ENCODE measurements at places on chromosomes 3 and 15.

DNA sequence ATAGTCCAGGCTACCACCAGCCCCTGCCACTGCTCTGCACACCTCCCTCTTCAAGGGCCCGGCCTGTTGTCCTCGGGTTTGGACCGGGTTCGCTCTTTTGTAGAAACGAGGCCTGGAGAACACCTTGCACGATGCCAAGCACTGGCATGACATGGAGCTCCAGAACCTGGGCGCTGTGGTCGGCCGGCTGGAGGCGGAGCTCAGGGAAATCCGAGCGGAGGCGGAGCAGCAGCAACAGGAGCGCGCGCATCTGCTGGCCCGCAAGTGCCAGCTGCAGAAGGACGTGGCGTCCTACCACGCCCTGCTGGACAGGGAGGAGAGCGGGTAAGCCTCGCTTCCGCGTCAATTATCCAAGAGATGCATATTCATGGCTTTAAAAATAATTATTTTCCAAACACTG lies 72.4 kb downstream of the BFSP2 start:
- DNase-seq, result no peak

GRCh38 chr15:34456658-34457057 lies 19.1 kb upstream of the GOLGA8A start:
- no peak for DNase-seq

DNA sequence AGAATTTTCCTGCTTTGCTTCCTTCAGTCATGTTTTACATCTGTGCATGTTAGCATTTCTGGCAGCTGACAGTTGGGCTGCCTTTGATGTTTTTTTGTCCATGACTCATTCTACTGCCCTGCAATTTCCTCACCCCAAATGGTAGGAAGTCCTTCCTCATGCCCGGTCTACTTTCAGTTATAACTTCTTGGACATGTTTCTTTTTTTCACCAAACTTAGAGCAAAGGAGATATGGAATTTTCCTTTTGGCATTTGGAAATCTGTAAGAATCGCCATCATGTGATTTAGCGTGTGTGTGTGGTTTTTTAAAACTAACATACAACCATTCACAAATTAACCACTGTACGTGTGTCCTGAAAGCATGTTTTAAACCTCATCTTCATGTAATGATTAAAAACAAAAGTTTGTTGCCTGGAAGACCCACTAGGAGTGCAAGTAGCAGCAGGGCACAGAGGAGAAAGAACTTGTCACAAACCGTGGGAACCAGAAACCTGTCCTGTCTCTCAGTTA lies 430.7 kb upstream of the CFAP20DC start:
- DNase-seq, result no peak

DNA sequence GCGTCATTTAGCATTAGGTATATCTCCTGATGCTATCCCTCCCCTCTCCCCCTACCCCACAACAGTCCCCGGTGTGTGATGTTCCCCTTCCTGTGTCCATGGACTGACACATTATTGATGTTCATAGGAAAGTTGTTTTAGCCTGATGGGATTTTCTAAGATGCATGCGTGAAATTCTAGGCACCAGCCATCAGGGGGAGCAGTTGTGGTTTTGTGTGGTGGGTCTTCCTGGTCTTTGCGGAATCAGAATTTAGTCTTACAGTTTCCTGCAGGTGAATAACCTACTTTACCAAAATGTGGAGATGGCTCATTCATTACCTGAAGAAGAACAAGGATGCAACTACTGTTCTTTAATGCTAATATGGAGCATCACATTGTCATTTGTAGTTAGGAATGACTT lies 455.0 kb upstream of the THBS1 start:
- no peak for DNase-seq

DNA sequence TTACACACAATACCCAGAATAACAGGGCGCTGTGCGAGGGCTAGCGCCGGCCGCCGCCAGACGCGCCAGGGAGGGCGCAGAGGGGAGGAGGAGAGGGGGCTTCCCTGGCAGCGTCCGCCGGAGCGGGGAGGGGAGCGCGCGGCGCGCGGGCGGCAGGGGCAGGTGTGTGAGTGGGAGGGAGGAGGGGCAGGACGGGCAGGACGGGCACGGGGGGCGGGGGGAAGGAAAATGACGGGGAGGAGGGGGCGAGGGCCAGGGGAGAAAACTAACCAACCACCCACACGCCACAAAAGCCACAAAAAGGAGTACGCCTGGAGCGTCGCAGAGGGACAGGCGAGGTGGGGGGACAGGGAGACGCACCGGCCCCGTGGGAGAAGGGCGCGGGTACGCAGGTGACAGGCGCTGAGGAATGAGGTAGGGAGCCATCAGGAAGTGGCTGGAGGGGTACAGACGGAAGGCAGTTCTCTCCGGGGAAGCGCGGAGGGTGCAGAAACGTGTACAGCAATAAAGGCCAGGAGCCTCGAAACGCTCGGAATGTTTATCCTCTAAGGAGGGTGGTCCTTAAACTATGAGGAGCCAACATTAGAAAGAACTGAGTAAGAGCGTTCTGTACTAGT lies 610 bp upstream of the SATB1 start:
- peak; percentile 81 for DNase-seq

DNA sequence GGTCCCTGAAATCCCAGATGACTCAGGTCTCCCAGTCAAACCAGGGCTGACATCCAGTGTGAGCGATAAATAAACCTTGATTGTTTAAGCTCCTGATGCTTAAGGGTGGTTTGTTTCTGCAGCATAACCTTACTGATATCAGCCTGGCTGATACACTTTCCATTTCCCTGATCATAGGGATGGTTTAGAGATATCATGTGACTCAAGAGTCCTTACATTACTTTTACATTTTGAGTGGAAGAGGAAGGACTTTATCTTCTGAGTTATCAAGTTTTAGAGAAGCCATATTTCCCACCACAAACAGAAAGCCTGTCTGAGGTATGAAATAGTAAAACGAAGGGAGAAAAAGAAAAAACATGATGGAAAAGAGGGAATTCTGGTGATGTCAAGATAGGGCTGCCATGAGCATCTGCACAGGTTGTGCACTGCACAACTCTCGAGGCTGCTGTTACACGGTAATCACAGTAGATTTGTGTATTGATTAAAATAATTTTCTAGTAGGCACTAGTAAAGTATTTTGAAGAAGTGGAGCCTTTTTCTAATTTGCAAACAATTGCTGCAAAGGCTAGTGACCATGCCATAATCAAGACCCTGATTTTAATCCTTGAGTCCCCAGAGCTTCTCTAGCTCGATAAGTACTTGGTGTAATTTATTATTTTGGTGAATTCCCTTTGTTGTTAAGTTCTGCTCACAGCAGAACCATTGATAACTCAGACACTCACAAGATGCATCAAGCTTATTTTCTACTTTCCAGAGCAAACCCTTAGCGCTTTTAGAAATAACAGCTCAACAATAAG lies 34.1 kb upstream of the FBLN2 start:
- no peak for DNase-seq

DNA sequence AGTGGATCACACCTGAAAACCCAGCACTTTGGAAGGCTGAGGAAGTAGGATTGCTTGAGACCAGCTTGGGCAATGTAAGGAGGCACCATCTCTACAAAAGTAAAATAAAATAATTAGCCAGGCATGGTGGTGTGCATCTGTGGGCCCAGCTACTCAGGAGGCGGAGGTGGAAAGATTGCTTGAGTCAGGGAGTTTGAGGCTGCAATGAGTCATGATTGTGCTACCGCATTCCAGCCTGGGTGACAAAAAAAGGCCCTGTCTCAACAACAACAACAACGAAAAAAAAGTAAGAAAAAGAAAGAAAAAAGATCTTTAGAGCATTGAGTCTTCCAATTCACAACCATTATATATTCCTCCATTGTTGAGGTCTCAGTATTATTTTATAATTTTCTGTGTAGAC lies 192.4 kb upstream of the DPH6 start:
- DNase-seq, result no peak

DNA sequence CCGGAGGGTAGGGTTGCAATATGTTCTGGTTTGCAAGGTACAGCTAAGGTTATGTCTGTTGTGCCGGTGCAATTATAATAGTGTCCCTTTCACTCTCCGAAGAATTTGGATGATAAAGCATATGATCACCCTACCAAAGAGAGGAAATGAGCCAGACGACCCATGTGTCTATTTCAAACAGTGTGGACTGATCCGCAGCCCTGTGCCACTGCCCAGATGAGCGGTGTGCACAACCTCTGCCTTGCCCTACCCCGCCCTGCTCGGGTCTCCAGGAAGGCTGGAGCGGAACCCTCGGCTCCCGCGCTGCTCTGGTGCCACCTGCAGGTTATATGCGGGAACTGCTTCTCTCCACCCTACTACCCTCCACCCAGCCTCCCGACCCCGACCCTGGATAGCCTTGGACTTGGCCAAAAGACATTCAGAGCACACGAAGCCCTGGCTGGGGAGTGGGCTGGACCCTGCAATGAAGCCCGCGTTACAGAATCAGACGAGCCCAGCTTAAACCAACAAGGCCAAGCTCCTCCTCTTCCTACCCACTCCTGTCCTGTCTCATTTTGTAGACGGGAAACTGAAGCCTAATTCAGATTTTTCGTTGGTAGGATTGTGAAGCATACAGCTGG lies 68.4 kb upstream of the CHRNB4 start:
- peak; percentile 79 for DNase-seq

- no peak for DNase-seq
Measured at GRCh38 chr15:66503780-66504562, 684 bp downstream of the RPL4 start.

DNA sequence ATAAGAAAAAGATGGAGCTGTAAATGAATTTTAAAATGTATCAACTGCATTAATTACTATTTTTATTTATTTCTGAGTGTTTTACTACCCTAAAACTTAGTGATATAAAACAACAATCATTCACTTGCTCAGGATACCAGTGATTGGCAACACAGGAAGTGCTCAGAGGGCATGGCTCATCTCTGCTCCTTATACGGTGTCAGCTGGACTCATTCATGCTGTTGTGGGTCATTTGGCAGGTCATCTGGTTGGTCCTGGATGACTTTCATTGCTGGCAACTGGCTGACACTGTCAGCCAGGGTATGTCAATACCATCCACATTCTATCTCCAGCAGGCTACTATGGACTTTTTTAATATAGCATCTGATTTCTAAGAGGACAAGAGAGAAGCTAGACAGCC lies 689.6 kb upstream of the NECTIN3 start:
- DNase-seq, result no peak

- DNase-seq, result no peak
Measured at GRCh38 chr3:130473416-130473815, 43.6 kb upstream of the COL6A6 start.

- no peak for DNase-seq
Measured at GRCh38 chr3:55541016-55541415, 53.9 kb upstream of the WNT5A start.

- DNase-seq, result no peak
Measured at GRCh38 chr3:108092501-108092900, 1.7 kb upstream of the CD47 start.

DNA sequence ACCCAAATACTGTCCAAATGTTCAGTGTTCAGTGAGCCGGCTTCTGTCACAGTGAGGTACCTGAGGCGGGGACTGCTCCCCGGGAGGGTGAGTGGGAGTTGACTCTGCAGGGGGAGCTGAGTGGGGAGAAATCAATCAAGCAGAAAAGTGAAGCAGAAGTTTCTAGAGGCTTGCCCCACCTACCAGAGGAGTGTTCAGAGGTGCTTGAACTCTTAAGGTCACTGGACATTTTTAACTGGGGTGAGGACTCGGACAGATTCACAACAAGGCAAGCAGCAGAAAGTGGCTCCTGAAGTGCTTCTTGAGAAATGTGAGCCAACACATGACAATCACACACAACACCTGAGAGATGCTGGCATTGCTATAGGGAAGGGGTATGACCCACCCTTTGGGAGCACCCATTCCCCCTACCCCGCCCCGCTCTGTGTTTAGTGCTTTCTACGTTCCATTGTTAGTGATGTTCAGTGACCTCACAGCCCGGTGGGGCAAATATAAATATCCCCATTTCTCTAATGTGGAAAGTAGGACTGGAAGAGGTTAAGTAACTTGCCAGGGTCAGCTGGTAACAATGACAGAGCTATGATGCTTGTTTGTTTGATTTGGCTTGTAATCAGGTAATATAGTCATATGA lies 48.6 kb upstream of the AKAP13 start:
- DNase-seq, result no peak

DNA sequence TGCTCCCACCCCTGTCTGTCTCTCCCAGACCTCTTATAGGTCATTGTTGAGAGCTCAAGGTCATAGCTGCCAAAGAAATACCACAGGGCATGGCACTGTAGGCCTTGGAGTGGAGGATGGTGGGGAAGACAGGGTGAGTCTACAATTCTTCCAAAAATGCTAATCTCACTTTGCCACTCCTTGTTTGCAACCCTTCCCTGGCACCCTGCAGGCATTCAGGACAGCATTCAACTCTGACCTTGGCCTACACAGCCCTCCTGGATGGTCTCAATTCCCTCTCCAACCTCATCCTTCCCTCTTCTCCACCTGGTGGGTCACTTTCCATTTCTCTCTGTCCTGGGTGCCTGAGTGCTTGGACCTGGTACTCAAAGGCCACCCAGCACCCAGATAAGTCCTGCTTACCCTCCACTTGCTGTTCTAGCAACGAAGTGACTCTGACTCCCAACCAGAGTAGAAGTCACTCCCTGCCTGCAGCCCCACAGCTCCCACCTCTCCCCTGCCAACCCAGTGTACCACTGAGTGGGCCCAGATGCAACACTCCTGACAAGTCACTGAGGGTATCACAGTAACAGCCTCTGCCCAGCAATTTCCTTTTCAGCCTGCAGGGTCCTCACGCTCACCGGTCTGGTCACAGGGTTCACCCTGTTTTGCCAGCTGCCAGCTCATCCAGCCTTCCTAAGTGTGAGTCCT lies 36.6 kb downstream of the AMOTL2 start:
- no peak for DNase-seq

GRCh38 chr3:73485877-73486330 lies 138.8 kb downstream of the PDZRN3 start:
- DNase-seq, result no peak

- peak; percentile 39 for DNase-seq
Measured at GRCh38 chr3:126355777-126356372, 1.3 kb downstream of the KLF15 start.

DNA sequence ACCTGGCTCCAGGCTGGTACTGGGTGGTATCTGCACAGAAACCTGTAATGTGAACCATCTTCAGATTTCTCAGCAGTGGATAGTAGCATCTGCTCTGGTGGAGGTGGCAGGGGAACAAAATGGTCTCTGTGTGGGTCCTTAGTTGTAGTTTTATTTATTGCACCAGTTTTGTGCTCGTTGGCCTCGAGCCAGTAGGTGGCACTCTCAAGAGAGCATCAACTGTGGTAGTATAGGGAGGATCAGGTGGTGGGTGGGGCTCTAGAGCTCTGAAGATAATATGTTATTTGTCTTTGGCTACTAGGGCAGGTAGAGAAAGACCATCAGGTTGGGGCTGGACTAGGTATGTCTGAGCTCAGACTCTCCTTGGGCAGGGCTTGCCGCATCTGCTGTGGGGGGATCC lies 254.0 kb upstream of the GPR149 start:
- DNase-seq, result no peak

GRCh38 chr15:33211176-33211808 lies 16.8 kb upstream of the FMN1 start:
- no peak for DNase-seq

DNA sequence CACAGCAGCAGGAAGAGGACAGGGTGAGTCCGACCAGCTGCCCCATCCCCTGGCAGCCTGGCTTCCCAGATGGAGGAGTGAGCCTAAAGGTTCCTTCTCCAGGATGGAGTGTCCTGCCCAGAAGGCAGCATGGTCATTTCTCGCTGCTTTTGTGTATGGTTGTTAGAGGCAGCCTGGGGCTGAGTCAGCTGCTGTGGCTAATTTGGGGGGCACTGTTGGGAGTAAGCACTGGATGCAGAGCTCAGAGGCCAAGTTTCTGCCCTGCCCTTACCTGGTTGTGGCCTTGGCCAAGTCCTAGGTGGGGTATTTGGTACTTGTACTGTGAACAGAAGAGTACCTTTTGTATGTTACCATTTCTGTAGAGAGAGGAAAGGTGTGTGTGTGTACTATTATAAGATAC lies 78.6 kb downstream of the ADAMTS7 start:
- DNase-seq, result no peak

GRCh38 chr15:52159645-52160044 lies 31.5 kb downstream of the GNB5 start:
- DNase-seq, result no peak
